Activated naive CD4-positive, alpha-beta T cell treated with Interleukin-2 at 50 U/mL for 16 hours (primary cell): ENCODE measurements at places on chromosomes 13 and 19.

- no peak for DNase-seq
Observed at GRCh38 chr13:95920485-95920884, 132.7 kb downstream of the UGGT2 start.

GRCh38 chr13:69721631-69722030, 386.0 kb upstream of the ATXN8OS start:
- no peak for DNase-seq

DNA sequence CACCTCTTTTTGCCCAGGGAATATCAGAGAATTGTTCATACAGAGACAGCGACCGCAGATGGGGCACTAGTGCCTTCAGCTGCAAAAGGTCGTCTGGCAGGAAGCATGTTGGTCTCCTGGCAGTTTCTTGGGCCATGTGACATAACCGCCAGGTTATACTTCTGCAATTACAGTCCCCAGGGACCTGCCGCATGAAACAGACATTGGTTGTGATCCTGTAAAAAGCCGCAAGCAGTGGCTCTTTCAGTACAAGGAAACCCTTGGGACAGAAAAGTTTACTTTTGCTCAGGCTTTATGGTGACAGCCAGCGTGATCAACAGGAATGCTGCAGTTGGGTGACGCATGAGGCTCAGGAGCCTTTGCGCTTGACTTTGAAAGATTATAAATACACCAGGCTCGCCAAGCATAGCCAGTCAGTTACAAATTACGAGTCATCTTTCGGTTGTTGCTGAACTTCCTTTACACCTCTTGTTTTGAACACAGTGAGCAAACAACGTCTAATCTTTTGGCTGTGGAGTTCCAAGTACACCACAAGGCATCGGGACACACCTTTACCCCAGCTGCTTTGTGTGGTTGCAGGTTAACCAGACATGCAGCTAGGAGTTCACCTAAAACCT, 50.5 kb upstream of the UBE2L5 start:
- peak; percentile 53 for DNase-seq

GRCh38 chr19:756236-756635, 5.3 kb downstream of the MISP start:
- DNase-seq: peak; percentile 20

DNA sequence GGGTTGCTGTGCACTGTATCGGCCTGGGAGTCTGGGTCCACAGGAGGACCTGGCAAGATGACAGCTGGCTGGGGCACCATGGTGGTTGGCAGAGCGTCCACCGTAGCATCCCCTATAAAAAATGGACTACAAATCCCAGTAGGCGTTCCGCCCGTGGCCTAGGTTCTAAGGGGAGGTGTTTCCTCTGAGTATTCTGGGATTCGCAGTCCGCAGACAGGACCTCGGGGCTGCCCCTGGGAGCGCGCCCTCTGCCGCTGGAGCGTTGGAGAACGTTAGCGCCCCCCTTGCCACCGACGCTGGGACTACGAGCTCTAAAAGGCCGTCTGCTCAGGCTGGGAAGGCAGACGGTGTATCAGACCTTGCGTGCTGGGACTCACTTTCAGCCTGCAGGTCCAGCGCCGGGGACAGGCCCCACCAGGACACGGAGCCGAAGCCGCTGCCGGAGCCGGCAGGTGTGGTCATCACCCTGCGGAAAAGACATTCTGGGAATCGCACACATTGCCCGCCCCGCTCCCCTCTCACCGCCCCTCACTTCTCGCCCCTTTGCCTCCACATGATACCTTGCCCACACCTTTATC, 372 bp downstream of the DNAAF3 start:
- DNase-seq: peak; percentile 13

DNA sequence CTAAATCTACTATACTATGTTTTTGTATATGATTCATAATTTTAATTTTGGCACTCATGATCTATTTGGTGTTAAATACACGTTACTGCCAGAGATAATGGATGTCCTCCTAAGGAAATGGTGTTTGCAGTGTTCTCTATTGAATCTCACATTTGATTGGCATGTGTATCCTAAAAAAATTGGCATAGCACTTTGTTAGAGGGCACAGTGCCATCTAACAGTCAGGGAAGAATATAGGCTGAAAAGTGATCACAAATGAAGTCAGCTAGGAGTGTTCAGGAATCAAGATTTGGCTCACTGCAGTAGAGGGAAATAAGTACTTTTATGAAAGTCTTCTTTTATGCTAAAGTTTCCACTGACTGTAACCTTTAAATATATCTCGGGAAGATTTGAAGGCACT, 624.6 kb downstream of the GPC6 start:
- no peak for DNase-seq

DNA sequence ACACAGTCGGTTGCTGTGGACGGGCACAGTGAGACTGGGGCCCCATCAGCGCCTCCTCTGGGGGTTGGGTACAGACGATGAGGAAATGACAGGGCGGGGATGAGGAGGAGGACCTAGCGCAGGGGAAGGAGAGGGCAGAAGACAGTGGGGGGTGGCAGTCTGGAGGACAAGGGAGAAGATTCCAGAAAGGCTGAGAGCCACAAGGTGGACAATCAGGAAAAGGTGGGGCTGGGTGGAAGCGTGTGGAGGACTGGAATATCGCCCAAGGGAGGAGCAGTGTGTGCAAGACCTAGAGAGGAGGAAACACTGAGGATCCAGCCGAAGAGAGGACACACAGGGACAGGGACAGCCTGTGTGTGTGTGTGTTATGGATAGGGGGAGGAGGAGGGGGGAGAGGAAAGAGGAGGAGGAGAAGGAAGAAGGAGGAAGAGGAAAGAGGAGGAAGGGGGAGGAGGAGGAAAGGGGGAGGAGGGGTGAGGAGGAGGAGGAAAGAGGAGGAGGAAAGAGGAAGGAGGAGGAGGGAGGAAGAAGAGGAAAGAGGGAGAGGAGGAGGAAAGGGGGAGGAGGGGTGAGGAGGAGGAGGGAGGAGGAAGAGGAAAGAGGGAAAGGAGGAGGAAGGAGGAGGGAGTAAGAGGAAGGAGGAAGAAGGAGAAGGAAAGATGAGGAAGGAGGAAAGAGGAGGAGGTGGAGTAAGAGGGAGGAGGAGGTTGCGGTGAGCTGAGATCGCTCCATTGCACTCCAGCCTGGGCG, 15.8 kb upstream of the GARIN5A start:
- peak; percentile 43 for DNase-seq
